ENCODE measurements at places on chromosomes 11 and 22. TPM values are rescaled to one million over a fixed set of nuclear protein-coding genes. Genes with fewer than 3 reads are reported as not detected.

RIMBP3B gene
- 0.30 TPM for total RNA-seq

FADS2 gene
- total RNA-seq = 987 TPM

MN1 gene
- total RNA-seq = 0.45 TPM

ANGPTL5 gene
- total RNA-seq = not detected

SYT13 gene
- total RNA-seq = not detected

OR52A1 gene
- total RNA-seq = not detected

CDC42EP1 gene
- 70.0 TPM for total RNA-seq

MIAT gene
- 0.17 TPM for total RNA-seq

PGA4 gene
- 0.17 TPM for total RNA-seq

PSMA1 gene
- total RNA-seq = 164 TPM

AKIP1 gene
- 44.0 TPM for total RNA-seq

TAF6L gene
- 22.0 TPM for total RNA-seq

SLC22A8 gene
- not detected for total RNA-seq

CARD18 gene
- total RNA-seq = not detected

LYVE1 gene
- not detected for total RNA-seq

LIF gene
- total RNA-seq = 2.4 TPM

DYNC2H1 gene
- total RNA-seq = 11.1 TPM

DUSP8 gene
- total RNA-seq = 0.74 TPM

OPCML gene
- total RNA-seq = not detected

MRGPRX3 gene
- total RNA-seq = not detected

EHF gene
- total RNA-seq = not detected

TPBGL gene
- not detected for total RNA-seq

C22orf31 gene
- not detected for total RNA-seq

ARSA gene
- 17.4 TPM for total RNA-seq

RIBC2 gene
- 1.0 TPM for total RNA-seq

GRIK4 gene
- total RNA-seq = not detected

GUCY1A2 gene
- total RNA-seq = 0.15 TPM

SMIM35 gene
- not detected for total RNA-seq

MIOX gene
- not detected for total RNA-seq

PLEKHA7 gene
- total RNA-seq = 3.1 TPM

HTATIP2 gene
- total RNA-seq = 38.2 TPM

ALG8 gene
- total RNA-seq = 40.5 TPM

PPP2R1B gene
- 39.8 TPM for total RNA-seq

GAL gene
- total RNA-seq = 17.3 TPM

KIRREL3 gene
- 0.15 TPM for total RNA-seq

CAT gene
- total RNA-seq = 55.5 TPM

All from bronchus fibroblast of lung (primary cell).